Stimulated activated naive CD4-positive, alpha-beta T cell treated with Interleukin-2 at 50 U/mL for 16 hours (primary cell): ENCODE measurements at places on chromosomes 6 and 20.

DNA sequence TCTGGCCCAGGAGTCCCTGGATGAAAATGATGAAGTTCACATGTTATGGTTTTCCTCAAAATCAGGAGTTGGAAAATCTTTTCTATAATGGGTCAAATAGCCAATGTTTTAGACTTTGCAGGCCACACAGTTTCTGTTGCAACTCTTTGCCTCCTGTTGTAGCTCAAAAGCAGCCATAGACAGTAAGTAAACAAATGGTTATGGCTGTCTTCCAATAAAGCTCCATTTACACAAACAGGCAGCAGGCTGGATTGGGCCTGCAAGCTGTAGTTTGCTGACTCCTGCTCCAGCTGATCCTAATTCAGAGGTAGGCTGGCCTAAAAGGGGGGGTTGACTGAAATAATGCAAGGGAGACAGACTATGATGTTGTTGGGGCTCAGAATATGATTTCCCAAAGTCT, 33.0 kb downstream of the METTL24 start:
- DNase-seq = no peak

DNA sequence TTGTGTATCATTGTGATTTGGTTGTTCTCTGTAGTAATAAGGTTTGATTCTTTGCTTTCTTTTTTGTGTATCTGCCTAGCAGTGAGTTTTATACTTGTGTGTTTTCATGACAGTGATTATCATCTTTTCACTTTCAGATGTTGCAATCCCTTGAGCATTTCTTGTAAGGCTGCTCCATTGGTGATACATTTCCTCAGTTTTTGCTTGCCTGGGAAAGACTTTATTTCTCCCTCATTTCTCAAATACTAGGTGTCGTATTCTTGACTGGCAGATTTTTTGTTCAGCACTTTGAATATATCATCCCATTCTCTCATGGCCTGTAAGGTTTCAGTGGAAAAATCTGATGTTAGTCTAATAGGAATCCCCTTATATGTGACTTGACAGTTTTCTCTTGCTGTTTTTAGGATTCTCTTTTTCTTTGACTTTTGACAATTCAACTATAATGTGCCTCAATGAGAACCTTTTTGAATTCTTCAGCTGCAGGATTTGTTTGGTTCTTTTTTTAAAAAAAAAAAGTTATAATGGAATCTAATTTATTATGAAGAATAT, 31.1 kb upstream of the NUP153 start:
- no peak for DNase-seq

GRCh38 chr6:106417572-106418147, 57.1 kb downstream of the CRYBG1 start:
- DNase-seq = no peak

DNA sequence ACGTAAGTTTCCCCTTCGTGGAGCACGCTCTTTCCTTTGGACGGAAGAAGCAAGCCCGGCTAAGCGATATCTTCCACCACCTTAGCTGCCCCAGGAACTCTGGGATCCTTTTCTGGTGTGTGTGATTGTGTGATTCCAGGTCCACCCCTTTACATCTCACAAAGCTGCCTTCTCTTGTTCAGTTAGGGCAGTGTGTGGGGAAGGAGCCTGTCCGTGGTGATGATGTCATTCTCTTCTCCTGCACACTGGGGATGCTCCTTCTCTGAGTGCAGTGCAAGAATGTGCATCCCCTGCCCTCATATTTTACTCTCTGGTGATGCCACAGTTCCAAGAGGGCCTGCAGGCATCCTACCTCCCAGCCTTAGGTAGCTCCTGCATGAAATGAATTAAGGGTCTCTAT, 30.3 kb downstream of the BNIP5 start:
- DNase-seq = no peak

- DNase-seq = no peak
Observed at GRCh38 chr6:165575158-165575549, 87.9 kb downstream of the PDE10A start.

GRCh38 chr20:48717095-48717672, 110.6 kb downstream of the PREX1 start:
- no peak for DNase-seq

DNA sequence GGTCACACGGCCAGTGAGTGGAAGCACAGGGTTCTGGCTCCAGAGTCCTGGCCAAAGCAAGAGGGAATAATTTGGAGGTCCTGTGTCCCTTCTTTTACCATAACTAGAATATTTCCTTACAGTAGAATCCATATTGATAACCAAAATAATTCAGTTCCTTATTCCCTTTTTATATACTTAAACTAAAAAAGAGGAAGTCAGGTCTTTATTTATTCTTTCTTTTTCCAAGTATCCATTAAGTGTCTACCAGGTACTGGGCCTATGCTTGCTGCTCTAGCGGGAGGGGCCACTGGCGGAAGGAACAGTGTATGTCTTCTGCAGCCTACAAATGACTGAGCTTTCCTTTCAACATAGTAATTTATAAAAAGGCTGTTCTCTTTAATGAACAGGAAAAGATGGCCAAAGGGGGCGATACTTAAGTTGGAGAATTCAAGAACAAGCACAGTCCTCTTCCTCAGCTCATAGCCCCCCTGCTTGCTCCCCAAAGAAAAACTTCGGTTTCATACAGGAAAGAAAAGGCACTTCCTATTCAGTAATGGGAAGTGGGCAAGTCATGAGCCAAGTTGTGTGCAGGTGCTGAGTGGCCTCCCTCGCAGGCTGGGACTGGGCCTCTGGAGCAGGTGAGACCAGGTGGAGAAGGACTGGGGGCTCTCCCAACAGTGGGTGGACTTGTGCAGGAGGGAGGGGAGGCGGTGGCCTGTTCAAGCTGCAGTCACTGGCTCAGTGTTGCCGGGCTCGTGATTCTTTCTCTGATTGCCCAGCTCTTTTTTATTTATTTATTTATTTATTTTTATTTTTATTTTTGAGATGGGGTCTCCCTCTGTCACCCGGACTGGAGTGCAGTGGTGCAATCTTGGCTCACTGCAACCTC, 110.9 kb downstream of the ARMC2 start:
- DNase-seq = no peak

GRCh38 chr6:37287519-37288157, 29.7 kb upstream of the TMEM217 start:
- DNase-seq = no peak

DNA sequence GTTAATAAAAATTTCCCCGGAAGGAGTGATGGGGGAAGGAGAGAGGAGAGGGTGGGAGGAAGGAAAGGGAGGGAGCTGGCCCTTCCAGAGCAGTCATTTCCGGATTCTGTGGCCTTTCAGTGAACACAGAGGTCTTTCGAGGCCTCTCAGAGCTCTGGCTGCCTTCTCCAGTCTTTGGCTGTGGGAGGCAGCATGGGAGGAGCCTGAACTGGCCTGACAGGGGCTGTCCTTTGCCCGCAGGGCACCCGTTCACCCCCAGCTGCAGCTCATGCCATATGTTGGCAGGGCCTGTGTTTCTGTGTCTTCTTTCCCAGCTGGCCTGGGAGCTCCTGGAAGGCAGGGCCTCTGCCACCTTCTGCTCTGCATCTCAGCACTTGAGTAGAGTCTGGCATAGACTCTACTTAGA, 95.5 kb downstream of the PPP1R14C start:
- no peak for DNase-seq

- no peak for DNase-seq
Observed at GRCh38 chr20:63446216-63447024, 26.0 kb downstream of the KCNQ2 start.

DNA sequence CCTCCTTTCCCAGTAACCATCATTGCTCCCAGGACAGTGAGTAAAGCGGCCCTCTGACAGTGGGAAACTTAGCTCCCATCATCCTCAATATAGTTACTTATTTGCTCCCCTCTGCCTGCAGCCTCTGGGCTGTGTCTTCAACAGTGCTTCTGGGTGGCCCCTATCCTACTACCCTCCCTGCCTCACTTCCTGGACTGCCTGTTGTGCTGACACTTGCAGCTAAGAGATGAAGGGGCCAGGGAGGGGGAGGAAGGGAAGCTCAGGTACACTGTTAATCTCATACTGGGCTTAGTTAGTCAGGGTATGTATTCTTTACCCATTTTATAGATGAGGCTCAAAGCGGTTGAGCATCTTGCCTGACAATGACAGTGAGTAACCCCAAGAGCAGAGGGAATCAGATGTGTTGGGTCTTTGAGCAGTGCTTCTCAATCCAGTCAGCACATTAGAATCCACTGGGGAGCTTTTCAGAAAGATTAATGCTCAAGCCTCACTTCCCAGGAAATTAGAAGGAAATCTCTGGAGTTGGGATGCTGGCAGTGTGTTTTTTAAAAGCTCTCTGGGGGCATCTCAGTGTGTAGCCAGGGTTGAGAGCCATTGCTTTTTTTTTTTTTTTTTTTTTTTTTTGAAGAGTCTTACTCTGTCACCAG, 27.1 kb upstream of the KCNK5 start:
- no peak for DNase-seq

GRCh38 chr6:53961679-53962370, 149.4 kb upstream of the MLIP start:
- no peak for DNase-seq

DNA sequence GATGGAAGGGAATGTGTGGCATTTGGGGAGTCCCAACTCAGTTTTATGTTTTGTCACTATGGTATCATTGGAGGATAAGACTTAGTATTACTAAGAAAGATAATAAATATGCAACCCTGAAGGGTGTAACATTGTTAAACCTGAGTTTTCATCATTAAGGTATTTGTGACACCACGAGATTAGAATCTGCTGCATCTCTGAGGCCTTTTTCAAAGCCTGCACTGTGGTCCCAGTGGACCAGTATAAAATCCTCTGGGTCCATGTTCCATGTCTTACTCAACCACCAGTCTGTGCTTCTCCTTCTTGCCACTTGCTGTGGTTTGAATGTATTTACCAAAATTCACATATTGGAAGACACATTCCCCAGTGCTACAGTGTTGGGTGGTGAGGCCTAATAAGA, 130.6 kb downstream of the TBX18 start:
- DNase-seq = no peak

DNA sequence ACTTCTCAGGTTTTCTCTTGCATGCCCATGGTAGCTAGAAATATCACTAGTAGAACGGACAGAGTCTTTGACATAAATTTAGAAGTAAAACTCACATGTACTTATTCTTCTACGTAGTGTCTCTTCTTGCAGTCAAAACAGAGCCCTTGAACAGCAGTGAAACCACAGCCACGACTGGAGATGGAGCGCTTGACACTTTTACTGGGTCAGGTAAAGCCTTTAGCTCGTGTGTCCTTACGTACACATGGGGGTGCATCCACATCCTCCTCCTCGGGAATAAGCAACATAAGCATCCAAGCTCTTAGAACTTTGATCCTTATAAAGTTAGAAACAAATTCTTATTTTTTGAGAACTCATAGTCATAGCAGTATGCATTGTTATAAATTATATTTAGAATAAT, 215.3 kb downstream of the EYA4 start:
- DNase-seq = no peak

- DNase-seq = peak; percentile 4
Observed at GRCh38 chr20:32585586-32586127, 524 bp upstream of the NOL4L start.

GRCh38 chr6:1004885-1005630, 306.8 kb upstream of the FOXQ1 start:
- no peak for DNase-seq

GRCh38 chr6:84197708-84198107, 29.7 kb downstream of the CEP162 start:
- DNase-seq = no peak

DNA sequence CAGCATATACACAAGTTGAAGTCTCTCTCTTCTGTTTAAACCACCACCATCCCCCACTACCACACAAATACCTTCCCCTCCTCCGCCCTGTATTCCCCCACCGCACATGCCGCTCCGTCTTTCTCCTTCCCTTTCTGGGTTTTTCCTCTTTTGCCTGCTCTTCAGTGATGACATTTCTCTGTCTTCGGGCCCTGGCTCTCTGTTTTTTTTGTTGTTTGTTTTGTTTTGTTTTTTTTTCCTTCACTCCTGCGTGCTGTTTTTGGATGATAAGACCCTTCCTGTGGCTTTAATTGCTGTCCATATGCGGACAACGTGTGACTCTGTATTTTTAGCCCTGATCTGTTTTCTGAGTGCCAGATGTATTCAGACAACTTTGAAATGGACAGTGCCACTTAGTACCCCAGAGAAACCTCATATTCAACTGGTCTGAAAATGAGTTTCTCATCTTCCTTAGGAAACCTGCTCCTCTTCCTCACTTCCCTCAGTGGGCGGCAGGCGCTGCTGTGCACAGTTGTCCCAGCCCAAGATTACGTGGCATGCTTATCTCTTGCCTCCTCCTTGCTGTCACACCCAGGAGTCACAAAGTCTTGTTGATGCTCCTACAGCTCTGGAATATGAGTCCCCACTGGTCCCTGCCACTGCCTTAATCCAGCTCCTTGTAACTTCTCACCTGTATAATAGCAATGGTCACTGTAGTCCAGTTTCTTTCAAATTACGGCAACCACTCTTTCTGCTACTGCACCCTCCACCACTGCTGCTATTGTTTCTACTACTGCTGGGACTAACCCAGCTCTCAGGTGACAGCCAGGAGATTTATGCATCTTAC, 8.2 kb downstream of the PPP1R14C start:
- no peak for DNase-seq

- no peak for DNase-seq
Observed at GRCh38 chr20:18989736-18990474, 176.3 kb downstream of the SCP2D1 start.

GRCh38 chr20:59259946-59260345, 40.5 kb upstream of the EDN3 start:
- DNase-seq = no peak

DNA sequence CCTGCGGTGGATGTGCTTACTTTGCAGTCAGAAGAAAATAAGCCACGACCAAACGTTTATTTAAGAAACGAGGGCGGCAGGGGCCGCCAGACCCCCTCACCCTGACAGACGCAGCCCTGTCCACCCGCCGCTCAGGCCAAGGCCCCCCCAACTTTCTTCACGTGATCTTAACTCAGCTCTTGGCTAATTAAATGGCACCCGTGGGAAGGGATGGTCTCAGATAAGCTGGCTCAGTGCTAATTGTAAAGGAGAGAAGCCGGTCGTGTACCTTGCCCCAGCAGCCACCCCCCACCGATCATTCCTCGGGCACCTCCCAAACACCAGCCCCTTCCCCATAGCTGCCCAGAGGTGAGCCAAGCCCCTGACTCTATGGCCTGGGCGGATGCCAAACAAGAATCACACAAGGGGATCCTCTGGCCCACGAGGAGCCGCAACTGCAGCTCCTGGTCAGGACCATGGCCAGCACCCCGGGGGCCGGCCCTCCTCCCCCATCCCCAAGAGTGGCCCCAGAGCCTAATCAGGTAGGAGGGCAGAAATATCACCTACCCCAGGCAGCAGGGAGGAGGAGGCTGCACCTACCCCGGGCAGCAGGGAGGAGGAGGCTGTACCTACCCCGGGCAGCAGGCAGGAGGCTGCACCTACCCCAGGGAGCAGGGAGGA, 11.2 kb downstream of the KCNQ2 start:
- no peak for DNase-seq

DNA sequence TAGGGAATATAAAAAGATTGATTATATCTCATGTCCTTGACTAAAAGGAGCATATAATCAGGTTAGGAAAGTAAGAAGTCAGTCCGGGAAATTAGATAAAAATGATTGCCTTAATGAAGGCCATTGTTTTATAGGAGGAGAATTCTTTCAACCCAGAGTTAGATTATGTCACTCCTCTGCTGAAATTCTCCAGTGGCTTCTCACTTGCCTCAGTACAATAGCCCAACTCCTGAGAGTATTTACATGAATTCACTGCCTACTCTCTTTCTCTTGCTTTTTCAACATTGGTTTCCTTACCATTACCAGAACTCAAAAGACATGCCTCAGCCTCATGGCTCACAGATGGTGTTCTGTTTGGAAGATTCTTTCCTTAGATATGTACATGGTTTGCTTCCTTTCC, 114.9 kb downstream of the EPHA7 start:
- no peak for DNase-seq
